CD4-positive, alpha-beta T cell treated with Interleukin-17A for 1 hour (primary cell): ENCODE measurements at places on chromosomes 2 and 18.

DNA sequence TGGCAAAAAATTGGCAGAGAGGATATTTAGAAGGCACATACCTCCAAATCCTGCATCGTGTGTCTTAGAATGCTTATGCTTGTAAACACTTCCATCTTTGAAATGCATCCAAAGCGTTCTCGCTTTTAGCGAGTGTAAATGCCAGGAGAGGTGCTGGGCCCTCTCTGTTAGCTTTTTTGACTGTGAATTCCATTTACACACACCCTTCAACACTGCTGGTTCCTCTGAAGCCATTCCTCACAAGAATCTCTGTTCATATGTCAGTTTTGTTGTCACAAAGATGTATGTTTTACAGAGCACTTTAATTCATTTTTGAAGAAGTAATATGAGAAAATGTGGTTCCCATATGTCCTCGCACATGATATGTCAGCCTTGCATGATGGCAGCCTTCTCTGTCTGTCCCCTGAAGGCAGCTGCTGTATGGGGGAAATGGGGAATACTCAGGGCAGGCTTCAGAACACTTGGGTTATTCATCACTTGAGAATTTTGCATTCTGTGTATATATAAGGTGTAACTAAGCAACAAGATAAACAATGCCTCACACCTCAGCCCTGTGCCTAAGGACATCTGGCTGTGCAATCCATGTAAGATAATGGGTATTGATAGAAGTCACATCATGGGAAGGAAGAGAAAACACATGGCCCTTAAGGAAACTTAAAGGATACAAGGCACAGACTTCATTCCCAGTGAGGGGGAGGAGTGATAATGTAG is 52.3 kb downstream of the RAB27B start:
- DNase-seq: no peak

DNA sequence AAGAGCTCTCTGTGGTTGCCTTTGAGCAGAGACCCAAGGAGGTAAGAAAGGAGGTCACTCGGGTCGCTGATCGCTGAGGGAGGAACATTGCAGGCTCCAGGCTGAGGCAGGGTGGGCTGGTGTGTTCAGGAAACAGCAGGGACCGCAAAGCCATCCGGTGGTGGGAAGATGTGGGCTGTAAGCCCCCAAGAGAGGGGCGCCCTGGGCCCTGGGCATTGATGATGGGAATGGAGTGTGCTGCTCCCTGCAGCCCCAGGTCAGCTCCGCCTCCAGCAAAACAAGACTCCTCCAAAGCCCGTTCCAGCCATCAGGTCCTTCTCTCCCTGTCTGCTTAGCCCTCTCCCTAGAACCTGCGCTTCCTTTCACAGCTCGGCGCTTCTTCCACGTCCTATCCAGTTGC is 229.7 kb downstream of the KLHL29 start:
- no peak for DNase-seq

- no peak for DNase-seq
Observed at GRCh38 chr2:11787991-11788390, 41.6 kb downstream of the LPIN1 start.

GRCh38 chr2:222950638-222951285 is 89.9 kb downstream of the ACSL3 start:
- no peak for DNase-seq

DNA sequence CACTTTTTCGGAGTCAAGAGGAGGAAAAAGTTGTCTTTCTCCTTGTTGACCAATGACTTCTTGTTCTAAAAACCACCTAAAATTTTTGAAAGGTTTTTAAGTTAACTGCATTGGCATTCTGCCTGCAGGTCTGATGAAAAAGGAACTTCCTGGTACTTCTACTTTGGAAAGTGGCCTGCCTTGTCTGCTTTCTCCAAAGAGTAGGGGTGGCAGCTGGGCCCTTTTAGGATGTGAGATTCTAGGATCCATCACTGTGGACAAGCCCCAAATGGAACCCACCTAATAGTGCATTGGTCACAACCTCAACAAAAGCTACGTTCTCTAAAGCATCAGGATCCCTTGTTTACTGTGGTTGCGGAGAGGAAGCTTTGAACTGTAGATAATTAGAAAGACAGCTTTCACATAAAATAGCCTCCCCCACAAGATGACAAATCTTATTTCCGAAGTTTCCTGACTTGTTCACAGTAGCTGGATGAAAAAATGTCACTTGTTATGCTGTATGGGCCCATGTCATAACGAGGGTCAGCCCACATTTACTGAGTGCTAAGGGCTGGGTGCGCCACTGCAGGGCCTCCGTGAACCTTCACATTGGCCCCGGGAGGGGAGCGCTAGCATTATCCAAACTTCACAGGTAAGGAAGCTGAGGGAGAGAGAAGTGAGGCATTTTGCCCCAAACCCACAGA is 17.4 kb downstream of the ASPRV1 start:
- no peak for DNase-seq

GRCh38 chr2:42195559-42195958 is 26.4 kb downstream of the EML4 start:
- no peak for DNase-seq

GRCh38 chr2:84395820-84396219 is 63.3 kb downstream of the SUCLG1 start:
- no peak for DNase-seq

DNA sequence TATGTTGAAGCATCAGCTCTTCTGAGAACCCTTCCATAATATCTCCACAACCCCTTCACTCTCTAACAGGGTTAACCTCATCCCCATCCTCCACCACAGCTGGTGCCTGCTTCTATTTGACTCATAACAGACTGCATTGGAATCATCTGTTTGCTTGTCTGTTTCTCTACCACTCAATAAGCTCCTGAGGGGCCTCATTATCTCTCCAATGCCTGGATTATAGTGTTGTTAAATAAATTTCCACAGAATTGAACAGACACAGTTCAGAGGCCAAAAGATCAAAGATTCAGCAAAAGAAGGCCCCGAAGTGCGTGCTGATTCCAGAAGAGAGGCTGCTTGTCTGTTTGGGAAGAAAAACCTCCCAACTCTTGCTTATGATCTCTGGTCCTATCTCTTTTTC is 33.7 kb upstream of the FAM98A start:
- DNase-seq: no peak

- no peak for DNase-seq
Observed at GRCh38 chr2:151020411-151020810, 241.3 kb downstream of the RBM43 start.

DNA sequence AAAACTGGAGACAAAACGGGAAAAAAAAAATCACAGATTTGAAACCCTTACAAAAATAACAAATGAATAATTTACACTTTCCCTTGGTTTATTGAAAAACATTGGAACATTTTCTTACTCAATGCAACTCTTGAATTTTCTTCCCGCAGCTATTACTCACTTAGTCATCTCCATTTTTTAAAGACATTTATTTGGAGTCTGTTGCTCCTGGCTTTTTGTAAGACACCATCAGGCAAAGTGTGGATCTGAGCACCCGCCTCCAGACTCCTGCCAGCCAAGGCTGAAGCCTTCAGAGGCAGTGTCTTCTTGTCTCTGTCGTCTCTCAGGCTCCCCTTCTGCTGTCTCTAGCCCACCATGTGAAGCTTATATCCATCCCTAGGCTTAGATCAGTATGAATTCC is 46.2 kb downstream of the TRIB2 start:
- no peak for DNase-seq

DNA sequence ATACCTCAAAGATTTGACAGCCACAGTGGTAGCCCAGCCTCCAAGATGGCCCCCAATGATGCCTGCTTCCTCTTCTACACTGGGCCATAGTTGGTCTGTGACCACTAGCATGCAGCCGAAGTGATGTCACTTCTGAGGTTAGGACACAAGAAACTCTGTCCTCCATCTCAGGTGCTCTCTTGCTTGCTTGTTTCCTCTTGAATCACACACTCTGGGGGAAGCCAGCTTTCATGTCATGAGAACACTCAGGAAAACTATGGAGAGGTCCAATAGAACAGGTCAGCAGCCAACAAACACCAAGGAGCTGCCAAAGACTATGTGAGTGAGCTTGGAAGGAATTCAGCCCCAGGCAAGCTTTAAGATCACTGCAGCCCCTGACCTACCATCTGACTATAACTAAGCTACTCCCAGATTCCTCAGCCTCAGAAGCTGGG is 3.3 kb upstream of the ADAM17 start:
- no peak for DNase-seq
